ENCODE measurements at places on chromosomes 2 and 18.

GRCh38 chr2:16525265-16525887 is 140.3 kb downstream of the CYRIA start:
- DNase-seq, result no peak

DNA sequence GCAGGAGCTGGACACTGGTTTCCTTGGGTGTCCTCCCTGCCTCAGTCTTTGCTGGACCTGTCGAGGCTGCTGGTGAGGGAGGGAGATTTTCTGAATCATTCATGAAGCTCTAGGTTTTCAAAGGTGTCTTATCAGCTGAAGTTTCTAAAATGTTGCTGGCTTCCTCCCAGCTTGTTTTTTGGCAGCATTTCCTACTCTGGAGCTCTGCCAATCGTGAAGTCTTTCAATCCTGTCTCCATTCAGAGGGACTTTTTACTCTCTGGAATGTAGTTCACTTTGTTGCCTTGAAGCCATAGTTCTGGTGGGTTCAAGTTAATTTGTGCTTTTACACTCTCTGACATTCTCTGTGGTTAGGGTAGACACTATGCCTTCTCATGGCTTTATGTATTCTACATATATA is 23.9 kb downstream of the SNTG2 start:
- no peak for DNase-seq

GRCh38 chr2:223585666-223586065 is 16.5 kb downstream of the SCG2 start:
- no peak for DNase-seq

DNA sequence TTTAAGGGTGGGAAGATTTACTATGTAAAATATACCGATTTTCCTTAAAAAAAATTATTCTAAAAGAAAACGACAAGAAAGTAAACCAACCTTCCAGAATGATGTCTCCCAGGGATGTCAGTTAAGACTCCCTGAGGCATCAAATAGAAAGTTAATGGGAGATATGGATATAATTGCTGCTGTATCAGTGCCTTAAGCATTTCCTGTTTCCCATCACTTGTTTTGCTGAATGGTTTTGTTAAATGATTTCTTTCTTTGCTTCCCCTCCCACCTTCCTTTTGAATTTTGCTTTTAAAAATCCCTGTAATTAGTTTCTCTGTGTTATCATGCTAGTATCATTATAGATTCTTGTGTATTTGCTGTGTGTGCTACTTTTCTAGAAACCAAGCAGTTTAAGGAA is 154.3 kb upstream of the CWC22 start:
- no peak for DNase-seq

GRCh38 chr2:239379641-239380170 is 21.1 kb downstream of the HDAC4 start:
- no peak for DNase-seq

- DNase-seq, result no peak
These were observed 62.6 kb downstream of the EMX1 start for GRCh38 chr2:72979896-72980295.

GRCh38 chr2:236947896-236948295 is 137.8 kb upstream of the COPS8 start:
- no peak for DNase-seq

Measured in stimulated activated CD4-positive, alpha-beta T cell treated with anti-CD3 and anti-CD28 coated beads, Interleukin-4, amount 100 ng/mL, for 1 hour (primary cell).